ENCODE measurements at places on chromosomes 16 and 17.

DNA sequence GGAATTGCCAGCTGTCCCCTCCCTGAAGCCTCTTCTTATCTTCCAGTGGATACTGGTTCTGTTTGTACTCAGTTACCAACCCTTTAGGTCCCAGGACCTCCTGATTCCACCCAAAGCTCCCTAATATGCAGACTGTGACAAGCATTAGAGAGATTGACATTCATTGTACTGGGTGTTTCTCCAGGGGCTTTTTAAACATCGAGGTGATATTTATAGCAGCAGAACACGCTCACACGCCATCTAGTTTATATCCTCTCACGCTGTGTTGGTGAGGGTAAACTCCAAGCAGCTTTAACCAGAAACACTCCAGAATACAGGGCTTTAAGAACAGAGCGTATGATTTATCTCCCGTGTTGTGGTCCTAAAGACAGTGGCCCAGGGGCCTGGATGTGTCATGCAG is 238.4 kb downstream of the IRF8 start:
- no peak for DNase-seq

DNA sequence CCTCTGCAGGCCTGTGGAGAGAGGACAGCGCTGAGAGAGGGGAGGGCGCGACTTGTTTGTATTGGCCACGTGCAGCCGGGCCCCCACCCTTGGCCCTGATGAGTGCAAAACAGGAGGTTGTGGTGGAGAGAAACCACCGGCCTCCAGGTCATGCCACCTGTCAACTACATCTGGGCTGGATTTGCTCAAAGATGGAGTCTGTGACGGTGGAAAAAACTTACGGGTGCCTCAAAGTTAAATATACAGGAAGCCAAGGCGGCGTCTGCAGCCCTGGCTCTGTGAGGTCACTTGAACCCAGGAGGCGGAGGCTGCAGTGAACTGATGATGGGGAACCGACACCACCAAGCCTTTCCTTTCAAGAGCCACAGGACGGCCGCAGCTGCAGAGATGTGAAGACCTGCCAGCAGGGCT is 15.7 kb downstream of the C16orf74 start:
- no peak for DNase-seq

DNA sequence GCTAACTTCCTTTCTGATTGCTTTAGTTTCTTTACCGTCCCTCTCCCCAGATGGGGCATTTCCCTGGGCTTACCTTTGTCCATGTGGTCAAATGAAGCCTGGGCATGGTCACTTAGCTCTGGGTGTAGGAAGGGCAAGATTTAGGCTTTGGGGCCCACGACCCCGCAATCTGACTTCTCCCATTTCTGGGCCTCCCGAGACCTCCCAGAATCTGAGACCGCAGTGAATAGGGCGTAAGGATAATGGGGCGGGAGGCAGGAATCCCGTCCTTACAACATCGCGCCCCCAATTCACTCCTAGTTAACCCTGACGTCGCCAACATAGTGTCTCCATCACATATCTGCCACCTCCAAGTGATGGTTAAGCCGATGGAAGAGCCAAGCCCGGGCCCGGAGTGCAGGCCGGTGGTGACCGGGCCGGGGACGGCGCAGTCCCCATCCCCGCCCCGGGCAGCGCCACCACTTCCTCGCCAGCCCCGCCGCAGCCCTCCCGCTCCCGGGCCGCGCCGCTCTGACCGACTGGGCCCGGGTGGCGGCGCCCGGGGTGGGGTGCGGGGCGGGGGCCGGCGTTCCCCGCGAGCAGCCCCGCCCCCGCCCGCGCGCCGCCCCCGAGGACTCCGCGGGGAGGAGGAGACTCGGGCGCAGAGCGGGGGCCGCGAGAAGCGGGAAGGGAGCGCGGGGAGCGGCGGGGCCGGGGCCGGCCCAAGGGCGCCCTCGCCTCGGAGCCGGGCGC is at the start of gene RHBDL3:
Gene RHBDL3, plus strand, starts transcription at position 641 of the 732 bp plus-strand sequence. CDS start 358 bp downstream, outside the sequence.
- DNase-seq, result no peak

DNA sequence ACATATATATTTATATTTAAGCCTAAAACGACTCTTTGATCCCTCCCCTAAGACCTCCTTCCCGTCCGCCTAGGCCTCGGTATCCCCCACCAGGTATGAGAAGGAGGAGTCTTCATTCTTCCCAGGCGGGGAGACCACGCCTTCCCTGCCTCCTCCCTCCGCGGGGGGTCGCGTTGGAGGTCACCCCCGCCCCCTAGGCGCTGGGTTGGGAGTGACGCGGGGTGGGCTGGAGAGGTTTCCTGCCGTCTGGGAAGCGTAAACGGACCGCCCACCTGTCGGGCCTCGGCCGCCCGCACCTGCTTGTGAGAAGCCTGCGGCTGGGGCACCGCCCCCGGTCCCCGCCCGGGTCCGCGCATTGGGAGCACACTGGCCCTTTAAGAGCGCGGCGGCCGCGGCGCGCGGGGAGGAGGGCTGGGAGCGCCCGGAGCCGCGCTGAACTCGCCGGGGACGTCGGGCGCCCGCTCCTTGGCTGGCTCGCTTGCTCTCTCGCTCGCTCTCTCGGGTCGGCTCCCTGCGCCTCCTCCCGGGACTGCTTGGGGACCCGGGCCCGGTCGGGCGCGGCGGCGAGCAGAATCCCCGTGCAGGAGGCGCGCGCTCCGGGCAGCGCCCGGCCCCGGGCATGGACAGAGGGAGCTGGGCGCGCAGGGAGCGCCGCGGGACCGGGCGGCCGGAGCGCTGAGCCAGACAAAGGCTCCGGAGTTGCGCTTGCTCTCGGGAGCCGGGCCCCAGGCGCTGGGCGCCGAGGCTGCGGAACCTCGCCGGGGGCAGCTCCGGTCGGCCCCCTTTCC is at the start of gene MMP15:
Gene MMP15, plus strand, starts transcription at position 404 of the 788 bp plus-strand sequence. CDS start 597 bp downstream, outside the sequence.
- peak; percentile 69 for DNase-seq

DNA sequence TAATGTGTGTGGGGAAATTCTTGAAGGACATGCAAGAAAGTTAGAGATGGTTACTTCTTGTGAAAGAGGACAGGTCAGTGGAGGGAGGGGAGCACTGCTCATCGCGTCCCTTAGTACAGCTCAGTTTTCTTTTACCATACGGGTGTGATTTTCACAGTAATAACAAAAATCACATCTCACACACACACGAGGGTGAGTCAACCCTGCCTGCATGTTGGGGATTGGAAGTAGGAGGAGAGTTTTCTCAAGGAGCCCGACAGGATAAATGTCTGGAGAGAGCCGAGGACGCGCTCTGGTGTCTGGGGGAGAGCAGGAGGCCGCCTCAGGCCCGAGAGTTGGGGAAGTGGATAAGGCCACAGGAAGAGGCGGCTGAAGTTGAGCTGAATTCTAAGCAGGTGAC is 16.4 kb downstream of the PLCD3 start:
- DNase-seq, result no peak

DNA sequence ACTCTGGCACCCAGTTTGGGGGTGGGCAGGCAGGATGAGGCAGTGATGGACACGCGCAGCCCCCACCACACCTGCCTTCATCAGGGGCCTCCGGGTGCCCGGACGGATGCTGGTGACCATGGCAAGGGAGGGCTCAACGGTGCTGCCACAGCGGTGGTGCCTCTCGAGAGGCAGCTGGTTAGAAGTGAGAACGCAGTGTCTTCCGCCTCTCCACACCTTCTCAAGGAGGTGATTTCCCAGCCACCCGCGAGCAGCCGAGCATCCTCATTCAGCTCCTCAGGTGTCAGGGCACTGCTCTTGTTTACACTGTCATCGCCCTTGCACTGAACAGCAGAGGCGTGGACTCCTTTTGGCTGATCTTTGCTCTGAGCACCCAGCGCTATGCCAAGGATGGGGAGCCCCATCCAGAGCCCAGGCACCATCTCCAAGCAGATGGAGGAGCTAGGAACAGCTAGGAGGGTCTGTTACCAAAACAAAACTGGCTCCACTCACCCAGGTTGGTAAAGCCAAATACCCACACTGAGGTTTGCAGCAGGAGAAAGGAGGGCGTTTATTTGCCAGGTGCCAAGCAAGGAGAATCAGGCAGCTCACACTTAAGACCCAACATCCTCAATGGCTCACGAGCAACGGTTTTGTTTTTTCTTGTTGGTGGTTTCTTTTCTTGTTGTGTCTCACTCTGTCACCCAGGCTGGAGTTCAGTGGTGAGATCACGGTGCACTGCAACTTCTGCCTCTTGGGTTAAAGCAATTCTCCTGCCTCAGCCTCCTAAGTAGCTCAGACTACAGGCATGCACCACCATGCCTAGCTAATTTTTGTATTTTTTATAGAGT is 174.3 kb upstream of the TNRC6C start:
- DNase-seq, result no peak

DNA sequence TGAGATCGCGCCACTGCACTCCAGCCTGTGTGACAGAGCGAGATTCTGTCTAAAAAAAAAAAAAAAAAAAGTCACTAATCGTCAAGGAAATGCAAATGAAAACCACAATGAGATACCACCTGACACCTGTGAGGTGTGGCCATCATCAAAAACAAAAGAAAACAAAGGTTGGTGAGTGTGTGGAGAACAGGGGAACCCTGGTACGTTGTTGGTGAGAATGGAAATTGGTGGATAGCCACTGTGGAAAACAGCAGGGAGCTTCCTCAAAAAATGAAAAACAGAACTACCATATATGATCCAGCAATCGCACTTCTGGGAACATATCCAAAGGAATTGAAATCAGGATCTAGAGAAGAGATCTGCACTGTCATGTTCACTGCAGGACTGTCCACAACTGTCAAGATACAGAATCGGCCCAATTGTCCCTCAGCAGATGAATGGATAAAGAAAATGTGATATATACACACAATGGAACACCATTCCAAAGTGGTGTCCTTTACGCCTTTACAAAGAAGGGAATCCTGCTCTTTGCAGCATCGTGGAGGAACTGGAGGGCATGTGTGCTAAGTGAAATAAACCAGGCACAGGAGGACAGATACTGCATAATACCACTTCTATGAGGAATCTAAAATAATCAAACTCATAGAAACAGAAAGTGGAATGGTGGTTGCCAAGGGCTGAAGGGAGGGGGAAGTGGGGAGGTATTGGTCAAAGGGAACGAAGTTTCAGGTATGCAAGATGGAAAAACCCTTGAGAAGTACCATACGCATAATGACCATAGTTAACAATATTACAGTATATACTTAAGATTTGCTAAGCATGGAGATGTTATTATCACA is 63.5 kb upstream of the PLCG2 start:
- no peak for DNase-seq

DNA sequence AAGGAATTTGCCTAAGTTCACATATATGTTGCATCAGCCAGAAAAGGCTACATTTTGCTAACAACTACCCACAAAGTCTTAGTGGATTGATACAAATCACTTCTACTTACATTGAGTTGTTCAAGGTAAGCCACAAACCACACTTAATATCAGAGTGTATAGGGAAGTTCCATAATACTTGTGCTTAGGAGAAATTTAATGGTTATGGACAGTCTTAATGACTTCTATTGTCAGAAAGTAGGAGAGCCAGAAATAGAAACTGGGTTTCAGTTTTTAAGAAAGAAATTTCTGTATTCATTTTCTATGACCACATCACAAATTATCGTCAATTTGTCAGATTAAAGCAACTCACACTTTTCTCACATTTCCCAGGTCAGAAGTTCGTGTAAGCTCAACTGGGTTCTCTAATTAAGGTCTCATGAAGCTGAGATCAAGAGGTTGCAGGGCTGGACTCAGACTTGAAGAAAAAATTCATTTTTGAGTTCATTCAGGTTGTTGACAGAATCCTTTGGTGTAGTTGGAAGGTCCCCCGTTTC is 695.7 kb downstream of the CDH11 start:
- no peak for DNase-seq

- no peak for DNase-seq
These were observed 49.8 kb downstream of the TANC2 start for GRCh38 chr17:63015824-63016223.

- DNase-seq, result no peak
These were observed 92.8 kb downstream of the GAS7 start for GRCh38 chr17:10105513-10106001.

GRCh38 chr17:36608794-36609497 is 7.6 kb downstream of the MRM1 start:
- peak; percentile 77 for DNase-seq
